ENCODE measurements at places on chromosomes 1 and 21. TPM values are rescaled to one million over a fixed set of nuclear protein-coding genes. Genes with fewer than 3 reads are reported as not detected.

The ERG gene
- 11.0 TPM for total RNA-seq

DNA sequence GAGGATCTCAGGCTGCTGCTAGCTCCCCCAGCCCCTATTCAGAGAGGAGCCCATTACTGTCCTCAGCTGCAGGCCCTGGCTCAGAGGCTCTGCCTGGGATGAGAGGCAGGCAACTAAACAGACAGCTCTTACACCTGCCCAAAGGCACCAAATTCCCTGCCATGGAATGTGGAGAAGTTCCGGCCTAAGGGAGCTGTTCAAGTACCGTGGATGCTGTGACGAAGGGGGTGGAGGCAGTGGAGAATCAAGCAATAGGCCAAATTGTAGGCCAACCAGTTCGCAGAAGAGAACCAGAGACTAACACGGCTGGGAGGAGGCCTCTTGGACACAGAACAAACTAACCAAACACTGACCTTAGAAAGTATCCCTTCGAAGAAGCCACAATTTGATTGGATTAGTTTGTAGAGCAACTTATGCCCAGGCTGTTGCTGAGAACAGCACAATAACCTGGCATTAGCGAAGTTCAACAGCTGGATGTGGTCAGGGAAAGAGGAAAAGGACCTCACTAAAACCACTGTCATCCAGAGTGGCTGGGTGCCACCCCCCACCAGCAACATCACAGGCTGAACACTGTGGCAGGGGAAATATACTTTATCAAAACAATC, 3.6 kb downstream of the C1orf174 start:
- peaks cover 24% of the 10 kb centered on the region for H3K4me1 ChIP-seq
- no peak for DNase-seq
- H3K36me3 ChIP-seq = peaks cover 11% of the 10 kb centered on the region
- H3K27me3 ChIP-seq = no peaks in the 10 kb centered on the region
- H3K4me3 ChIP-seq = no peak overlapping the region

The NUAK2 gene
- total RNA-seq = 4.5 TPM

- no peaks in the 10 kb centered on the region for H3K36me3 ChIP-seq
- H3K27me3 ChIP-seq = no peaks in the 10 kb centered on the region
- DNase-seq = no peak
- H3K27ac ChIP-seq = no peak overlapping the region
Measured at GRCh38 chr1:59619557-59619956, 195.2 kb upstream of the HOOK1 start.

DNA sequence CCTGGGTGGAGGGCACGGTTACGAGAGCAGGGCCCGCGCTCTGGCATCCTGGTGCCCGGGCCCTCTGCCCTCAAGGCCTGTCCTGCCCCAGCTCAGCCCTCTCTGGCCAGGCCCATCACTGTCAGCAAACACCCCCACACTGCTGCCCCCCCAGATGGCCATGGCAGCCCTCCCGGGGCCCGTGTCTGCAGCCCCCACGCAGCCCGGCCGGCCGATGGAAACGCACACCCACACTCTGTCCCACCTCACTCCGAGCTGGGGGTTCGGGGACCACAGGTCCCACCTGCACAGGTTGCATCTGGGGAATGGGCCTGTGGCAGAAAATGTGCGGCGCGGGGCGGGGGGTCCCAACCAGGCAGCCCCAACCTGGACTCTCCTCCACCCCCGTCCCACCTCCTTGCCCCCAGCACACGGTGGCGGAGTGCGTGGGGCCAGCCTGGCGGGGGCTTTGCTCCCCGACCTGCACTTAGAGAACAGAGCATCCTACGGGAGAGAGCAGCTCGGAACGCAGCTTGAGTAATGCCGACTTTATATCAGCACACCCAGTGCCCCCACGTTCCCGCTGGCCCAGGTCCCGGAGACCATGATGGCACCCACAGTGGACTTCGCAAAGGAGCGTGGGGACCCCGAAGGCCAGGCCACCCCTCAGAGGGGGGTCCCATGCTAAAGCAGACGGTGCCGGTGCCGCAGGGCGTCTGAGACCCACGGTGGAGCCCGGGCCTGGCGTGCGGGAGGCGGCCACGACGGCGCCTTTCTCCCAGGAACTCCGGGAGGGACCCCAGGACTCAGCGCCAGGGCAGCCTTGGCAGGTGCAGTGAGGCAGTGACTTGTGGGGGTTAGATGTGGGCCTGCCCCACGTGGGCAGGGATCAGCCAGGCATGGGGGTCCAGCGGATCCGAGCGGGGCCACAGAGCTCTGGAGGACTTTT, 7.5 kb upstream of the RNF223 start:
- peak; percentile 83 for DNase-seq
- H3K4me3 ChIP-seq = no peak overlapping the region
- H3K27ac ChIP-seq = no peak overlapping the region
- H3K27me3 ChIP-seq = no peaks in the 10 kb centered on the region
- peaks cover 3% of the 10 kb centered on the region for H3K36me3 ChIP-seq

The CD58 gene
- total RNA-seq = 11.0 TPM

The NSUN4 gene
- 24.5 TPM for total RNA-seq

DNA sequence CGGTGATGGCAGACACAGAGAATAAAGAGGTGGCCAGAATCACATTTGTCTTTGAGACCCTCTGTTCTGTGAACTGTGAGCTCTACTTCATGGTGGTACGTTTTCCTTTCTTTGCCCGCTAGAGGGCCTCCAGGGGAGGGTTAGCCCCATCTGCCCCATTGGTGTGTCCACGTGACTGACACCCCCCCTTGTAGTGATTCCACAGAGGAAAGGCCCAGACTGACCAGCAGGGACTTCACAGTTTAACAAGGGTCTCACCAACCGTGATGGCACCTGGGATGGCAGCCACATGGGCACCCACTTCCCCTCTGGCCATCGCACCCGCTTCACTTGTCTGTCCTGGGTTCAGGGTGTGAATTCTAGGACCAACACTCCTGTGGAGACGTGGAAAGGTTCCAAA, 22.3 kb upstream of the SARS1 start:
- no peak for DNase-seq
- no peak overlapping the region for H3K4me3 ChIP-seq
- no peaks in the 10 kb centered on the region for H3K27me3 ChIP-seq
- H3K36me3 ChIP-seq = no peaks in the 10 kb centered on the region
- no peak overlapping the region for H3K27ac ChIP-seq

The CNKSR1 gene
- 1.1 TPM for total RNA-seq

The BCL2L15 gene
- total RNA-seq = 0.81 TPM

The ATP1A2 gene
- total RNA-seq = 8.2 TPM

DNA sequence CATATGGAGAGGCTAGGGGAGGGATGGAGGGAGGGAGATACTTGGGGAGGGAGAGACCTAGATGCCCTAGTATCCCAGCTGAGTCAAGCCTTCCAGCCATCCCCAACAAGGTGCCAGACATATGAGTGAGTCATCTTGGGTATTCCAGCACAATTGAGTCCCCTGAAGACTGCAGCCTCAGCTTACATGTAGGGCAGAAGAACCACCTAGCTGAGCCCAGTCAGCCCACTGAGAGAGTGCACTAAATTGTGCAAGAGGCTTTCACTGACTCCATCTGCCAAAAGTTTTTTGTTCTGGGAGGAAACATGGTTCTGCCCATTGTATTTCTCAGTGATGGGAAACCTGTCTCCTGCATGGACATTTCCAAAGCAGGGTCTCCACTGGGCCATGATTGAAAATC, 76.4 kb downstream of the FOXD2 start:
- H3K4me3 ChIP-seq = no peak overlapping the region
- no peaks in the 10 kb centered on the region for H3K36me3 ChIP-seq
- H3K4me1 ChIP-seq = peaks cover 1% of the 10 kb centered on the region
- H3K27ac ChIP-seq = no peak overlapping the region
- no peak for DNase-seq

GRCh38 chr1:60949154-60949825, 133.1 kb upstream of the NFIA start:
- H3K27me3 ChIP-seq = no peaks in the 10 kb centered on the region
- H3K36me3 ChIP-seq = no peaks in the 10 kb centered on the region
- no peak for DNase-seq
- H3K4me1 ChIP-seq = peaks cover 3% of the 10 kb centered on the region

The HUNK gene
- total RNA-seq = 1.8 TPM

The SPRR1A gene
- total RNA-seq = not detected

- no peaks in the 10 kb centered on the region for H3K4me1 ChIP-seq
- H3K27me3 ChIP-seq = no peaks in the 10 kb centered on the region
- no peaks in the 10 kb centered on the region for H3K36me3 ChIP-seq
- H3K4me3 ChIP-seq = no peak overlapping the region
- no peak for DNase-seq
Measured at GRCh38 chr1:217211486-217211885, 419.4 kb downstream of the GPATCH2 start.

- H3K27ac ChIP-seq = no peak overlapping the region
- H3K27me3 ChIP-seq = no peaks in the 10 kb centered on the region
- H3K4me1 ChIP-seq = peaks cover 4% of the 10 kb centered on the region
- no peak for DNase-seq
- no peak overlapping the region for H3K4me3 ChIP-seq
Measured at GRCh38 chr1:51930329-51930728, 51.8 kb upstream of the NRDC start.

The SLAMF9 gene
- not detected for total RNA-seq

- H3K27me3 ChIP-seq = no peaks in the 10 kb centered on the region
- DNase-seq = no peak
- peaks cover 7% of the 10 kb centered on the region for H3K4me1 ChIP-seq
- H3K27ac ChIP-seq = no peak overlapping the region
- H3K4me3 ChIP-seq = no peak overlapping the region
- no peaks in the 10 kb centered on the region for H3K36me3 ChIP-seq
Measured at GRCh38 chr21:35120631-35121180, 71.6 kb upstream of the RUNX1 start.

GRCh38 chr1:23370709-23371584, 1.3 kb upstream of the ZNF436 start:
- peak overlapping the region; percentile 98 for H3K27ac ChIP-seq
- H3K36me3 ChIP-seq = peaks cover 17% of the 10 kb centered on the region
- no peaks in the 10 kb centered on the region for H3K27me3 ChIP-seq

DNA sequence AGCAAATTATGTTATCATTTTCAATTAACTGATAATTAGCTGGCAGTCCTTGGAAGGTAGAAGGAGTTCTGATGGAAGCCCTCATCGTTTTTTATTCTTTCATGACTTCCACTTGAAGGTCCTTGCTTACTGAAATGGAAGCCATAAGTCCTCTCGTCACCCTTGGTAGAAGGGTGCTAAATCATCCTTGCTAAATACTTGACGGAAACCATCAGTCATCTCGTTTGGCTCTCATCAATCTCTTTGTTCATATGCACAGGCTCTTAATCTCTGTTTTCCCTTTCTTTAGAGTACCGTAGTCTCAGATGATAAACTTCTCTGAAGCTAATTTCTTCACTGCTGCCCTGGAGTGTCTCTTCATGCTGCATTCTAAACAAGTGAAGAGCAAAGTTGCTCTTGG, 34.5 kb downstream of the UCK2 start:
- DNase-seq = no peak
- no peaks in the 10 kb centered on the region for H3K27me3 ChIP-seq
- H3K36me3 ChIP-seq = peaks cover 2% of the 10 kb centered on the region
- peak overlapping the region; percentile 53 for H3K27ac ChIP-seq
- peaks cover 52% of the 10 kb centered on the region for H3K4me1 ChIP-seq
- no peak overlapping the region for H3K4me3 ChIP-seq

The OR2L8 gene
- total RNA-seq = not detected

The PGLYRP4 gene
- not detected for total RNA-seq

- no peak overlapping the region for H3K27ac ChIP-seq
- H3K4me1 ChIP-seq = no peaks in the 10 kb centered on the region
- H3K36me3 ChIP-seq = no peaks in the 10 kb centered on the region
- no peak for DNase-seq
- H3K27me3 ChIP-seq = peaks cover 2% of the 10 kb centered on the region
Measured at GRCh38 chr1:24905355-24905978, 24.6 kb downstream of the RUNX3 start.
